ENCODE measurements at places on chromosomes 6 and 20.

- no peak for DNase-seq
Measured at GRCh38 chr20:57577679-57578475, 17.0 kb downstream of the PCK1 start.

DNA sequence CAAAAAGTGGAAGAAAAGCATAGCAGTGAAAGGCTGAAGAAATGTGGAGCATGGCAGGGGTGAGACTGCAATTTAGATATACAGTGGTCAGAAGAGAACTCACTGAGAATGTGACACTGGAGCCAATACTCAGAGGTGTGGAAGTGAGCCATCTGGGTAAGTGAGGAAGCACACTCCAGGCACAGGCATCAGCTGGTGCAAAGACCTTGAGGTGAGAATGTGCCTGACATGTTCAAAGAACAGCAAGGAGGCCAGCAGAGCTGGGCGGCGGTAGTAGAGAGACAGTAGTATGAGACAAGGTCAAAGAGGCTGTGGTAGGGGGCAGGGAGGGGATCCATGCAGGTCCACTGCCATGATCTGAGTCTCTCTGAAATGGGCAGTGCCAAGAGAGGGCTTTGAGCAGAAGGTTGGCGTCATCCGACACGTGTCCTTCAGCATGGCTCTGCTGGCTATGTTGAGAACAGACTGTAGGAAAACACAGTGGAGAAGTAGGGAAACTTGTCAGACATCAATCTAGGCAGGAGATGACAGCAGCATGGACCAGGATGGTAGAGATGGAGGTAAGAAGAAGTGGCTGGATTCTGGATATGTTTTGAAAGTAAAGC lies 84.4 kb downstream of the PLCG1 start:
- DNase-seq = no peak

DNA sequence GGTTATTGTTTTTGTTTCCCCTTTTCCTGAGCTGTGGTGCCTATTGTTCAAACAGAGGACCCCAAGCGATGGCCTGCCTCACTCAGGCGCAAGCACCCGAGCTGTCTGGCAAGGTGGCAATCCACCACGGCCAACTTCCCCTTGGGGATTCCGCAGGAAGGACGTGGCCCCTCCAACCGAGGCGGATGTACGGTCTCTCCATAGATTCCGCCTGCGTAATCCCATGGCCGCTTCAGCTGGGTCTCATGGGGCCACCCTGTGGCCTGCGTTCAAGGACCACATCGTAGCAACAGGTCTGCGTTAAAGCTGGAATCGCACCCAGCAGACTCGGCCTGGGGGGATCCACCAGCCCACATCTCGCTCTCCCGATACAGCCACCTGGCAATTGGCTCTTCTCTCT lies 79.9 kb downstream of the CEBPB start:
- peak; percentile 26 for DNase-seq

DNA sequence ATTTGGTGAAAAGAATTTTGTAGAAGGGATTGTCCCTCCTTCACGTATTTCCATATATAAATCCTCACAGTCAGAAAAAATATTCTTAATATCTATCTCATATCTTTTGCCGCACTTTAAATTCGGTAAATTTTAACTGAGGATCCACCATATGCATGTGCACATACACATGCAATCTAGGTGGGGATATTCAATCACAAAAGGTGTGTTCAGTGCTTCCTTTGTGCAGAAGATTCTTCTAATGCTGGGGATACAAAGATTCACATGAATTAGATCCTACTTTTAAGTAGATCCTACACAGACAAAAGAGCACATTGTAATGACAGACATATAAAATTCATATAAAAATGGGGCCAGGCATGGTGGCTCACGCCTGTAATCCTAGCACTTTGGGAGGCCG lies 13.6 kb upstream of the HLA-DRB1 start:
- DNase-seq = no peak

GRCh38 chr6:106448000-106448426 lies 87.5 kb downstream of the CRYBG1 start:
- DNase-seq = peak; percentile 18

GRCh38 chr6:129317931-129318820 lies 391.8 kb downstream of the ARHGAP18 start:
- DNase-seq = no peak

DNA sequence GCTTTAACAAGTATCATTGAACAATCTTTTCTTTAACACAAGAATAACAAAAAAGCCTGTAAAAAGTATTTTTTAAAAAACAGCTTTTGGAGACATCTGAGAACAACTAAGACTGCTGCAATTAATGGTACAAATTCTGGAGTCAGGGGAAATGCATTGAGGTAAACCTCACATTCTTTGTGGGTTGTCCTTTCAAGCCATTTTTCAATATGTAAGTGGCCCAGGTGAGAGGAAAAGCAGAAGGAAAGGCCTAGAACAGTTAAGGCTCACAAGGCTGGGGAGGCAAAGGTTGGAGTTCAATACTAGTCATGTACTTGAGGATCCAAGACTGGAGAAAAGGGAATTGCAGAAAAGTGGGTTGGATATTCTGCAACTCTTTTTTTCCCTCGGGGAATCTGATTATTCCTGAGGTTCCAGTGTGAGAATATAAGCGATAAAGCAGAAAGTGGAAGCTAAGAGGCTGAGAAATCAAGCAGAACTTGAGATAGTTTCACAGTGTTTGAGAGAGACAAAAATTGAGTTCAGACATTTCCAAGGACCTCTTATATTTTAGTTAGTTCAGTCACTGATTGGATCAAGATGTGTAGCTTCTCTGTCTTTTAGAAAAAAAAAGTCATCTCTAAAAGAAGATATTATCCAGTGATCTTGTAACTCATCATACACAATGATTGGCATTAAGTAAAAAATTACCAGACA lies 25.0 kb upstream of the TXLNB start:
- no peak for DNase-seq

DNA sequence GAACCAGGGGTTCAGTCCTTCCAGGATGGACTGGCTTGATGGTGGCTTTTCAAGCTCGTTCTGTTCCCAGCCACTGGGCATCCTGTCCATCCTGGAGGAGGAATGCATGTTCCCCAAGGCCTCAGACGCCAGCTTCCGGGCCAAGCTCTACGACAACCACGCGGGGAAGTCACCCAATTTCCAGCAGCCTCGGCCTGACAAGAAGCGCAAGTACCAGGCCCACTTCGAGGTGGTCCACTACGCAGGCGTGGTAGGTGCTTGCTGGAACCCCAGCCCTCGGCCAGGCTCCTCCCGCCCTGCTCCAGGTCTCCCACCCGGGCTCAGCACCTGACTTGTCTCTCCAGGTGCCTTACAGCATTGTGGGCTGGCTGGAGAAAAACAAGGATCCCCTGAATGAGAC lies 34.0 kb downstream of the MYH7B start:
- DNase-seq = no peak

- peak; percentile 59 for DNase-seq
Measured at GRCh38 chr6:46175446-46175845, 4.7 kb upstream of the ENPP5 start.

GRCh38 chr20:3876676-3877075 lies 12.5 kb upstream of the PANK2 start:
- no peak for DNase-seq

DNA sequence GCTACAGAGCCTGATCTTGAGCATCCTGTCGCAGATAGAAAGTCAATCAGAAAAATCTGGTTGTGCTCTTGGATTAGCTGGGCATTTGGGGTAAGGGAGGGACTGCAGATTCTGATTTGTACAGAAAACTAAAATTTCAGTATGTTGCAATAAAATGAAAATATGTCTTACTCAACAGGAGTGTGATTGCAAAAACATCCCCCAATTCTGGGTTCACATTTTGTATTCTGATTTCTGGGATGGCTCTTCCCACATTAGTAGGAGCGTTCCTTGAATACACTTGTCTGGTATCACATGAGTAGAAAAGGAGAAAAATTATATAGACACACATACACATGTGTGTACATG lies 40.5 kb downstream of the PANK2 start:
- no peak for DNase-seq
